ENCODE measurements at places on chromosomes 16 and 17. TPM values are rescaled to one million over a fixed set of nuclear protein-coding genes. Genes with fewer than 3 reads are reported as not detected.
A peak's percentile ranks its signal among the peaks of the same experiment; 100 is the strongest.

DNA sequence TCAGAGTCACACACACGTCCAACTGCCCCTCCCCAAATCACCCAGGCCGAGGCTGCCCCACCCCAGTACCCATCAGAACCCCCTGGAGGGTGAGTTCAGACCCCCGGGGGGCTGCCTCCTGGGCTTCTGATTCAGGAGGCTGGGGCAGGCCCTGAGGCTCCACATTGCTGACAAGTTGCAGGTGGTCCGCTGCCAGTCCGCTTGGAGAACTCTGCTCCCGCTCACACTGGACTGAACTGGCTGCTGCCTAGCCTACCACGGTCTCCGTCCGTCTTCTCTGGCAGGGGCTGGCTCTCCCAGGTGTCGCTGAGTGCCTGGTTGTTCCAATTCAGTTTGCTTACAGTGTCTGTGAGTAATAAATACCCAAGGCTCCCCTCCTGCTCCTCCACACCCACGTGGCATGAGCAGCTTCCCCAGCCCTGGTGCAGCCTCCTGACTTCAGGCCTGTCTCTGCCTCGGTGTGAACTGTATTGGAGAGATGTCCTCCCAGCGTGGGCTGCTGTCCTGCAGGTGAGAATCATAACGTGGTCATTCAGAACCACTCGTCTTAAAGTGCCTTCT lies 163.4 kb downstream of the LAT start:
- no peak for DNase-seq
- H3K4me1 ChIP-seq = peaks cover 41% of the 10 kb centered on the region
- H3K36me3 ChIP-seq = no peaks in the 10 kb centered on the region
- peak overlapping the region; percentile 24 for H3K4me3 ChIP-seq
- H3K27me3 ChIP-seq = no peaks in the 10 kb centered on the region

- no peaks in the 10 kb centered on the region for H3K27me3 ChIP-seq
- no peak overlapping the region for H3K4me3 ChIP-seq
- H3K27ac ChIP-seq = no peak overlapping the region
- no peaks in the 10 kb centered on the region for H3K4me1 ChIP-seq
- H3K36me3 ChIP-seq = no peaks in the 10 kb centered on the region
Observed at GRCh38 chr17:80519091-80519781, 25.4 kb upstream of the RPTOR start.

The HEATR9 gene
- not detected for polyA plus RNA-seq

The DOC2A gene
- polyA plus RNA-seq = not detected

The BHLHA9 gene
- not detected for polyA plus RNA-seq

The SLC9A5 gene
- polyA plus RNA-seq = not detected

The ITGAD gene
- not detected for polyA plus RNA-seq

GRCh38 chr17:22461460-22462145 lies 769.3 kb downstream of the KCNJ18 start:
- H3K27ac ChIP-seq = no peak overlapping the region
- no peak for DNase-seq
- H3K4me1 ChIP-seq = no peaks in the 10 kb centered on the region

DNA sequence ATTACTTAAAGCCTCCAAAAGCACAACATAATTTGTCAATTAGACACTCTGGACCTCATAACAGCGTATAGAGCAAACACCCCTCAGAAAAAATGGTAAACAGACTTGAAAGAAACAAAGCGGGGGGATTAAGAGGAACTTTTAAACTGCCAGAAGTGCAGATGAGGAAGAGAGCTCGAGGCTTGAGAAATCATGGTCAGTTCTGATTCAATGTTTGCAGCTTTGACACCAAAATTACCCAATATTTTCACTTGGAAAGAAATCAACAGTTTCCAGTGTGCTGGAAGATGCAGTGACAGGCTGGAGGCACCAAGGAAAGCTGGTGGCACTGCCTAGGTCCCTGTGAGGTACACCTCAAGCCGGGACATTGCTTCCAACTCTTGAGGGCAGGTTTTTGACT lies 180.9 kb upstream of the TOX3 start:
- no peaks in the 10 kb centered on the region for H3K27me3 ChIP-seq
- DNase-seq = no peak
- no peaks in the 10 kb centered on the region for H3K36me3 ChIP-seq
- no peak overlapping the region for H3K27ac ChIP-seq
- H3K4me3 ChIP-seq = no peak overlapping the region

The ADGRG3 gene
- not detected for polyA plus RNA-seq

DNA sequence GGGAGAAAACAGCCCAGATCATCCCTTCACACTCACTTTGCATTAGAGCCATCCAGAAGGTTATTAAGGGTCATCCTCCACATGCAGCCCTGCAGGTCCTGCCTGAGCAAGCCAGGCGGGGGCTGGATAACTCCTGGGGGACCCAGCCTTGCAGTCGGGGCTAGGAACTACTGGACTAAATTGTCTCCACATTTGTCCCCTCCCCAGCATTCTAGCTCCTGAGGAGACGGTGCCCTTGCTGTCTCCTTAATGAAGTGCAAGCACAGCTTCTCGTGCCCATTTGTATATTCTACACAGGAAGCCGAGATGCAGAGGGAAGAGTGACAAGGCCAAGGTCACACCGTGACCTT lies 185.2 kb downstream of the C16orf95 start:
- no peaks in the 10 kb centered on the region for H3K27me3 ChIP-seq
- H3K36me3 ChIP-seq = no peaks in the 10 kb centered on the region
- H3K27ac ChIP-seq = no peak overlapping the region
- DNase-seq = no peak
- no peaks in the 10 kb centered on the region for H3K4me1 ChIP-seq

- H3K4me1 ChIP-seq = peaks cover 4% of the 10 kb centered on the region
- no peak overlapping the region for H3K4me3 ChIP-seq
- H3K36me3 ChIP-seq = peaks cover 5% of the 10 kb centered on the region
- peak; percentile 37 for DNase-seq
- no peaks in the 10 kb centered on the region for H3K27me3 ChIP-seq
Observed at GRCh38 chr16:546909-547770, 13.1 kb upstream of the PRR35 start.

GRCh38 chr17:8117980-8118768 lies at the start of gene ALOXE3:
Gene ALOXE3, minus strand, starts transcription at chr17:8118514. Its CDS starts 524 bp downstream, at chr17:8117990.
- peaks cover 49% of the 10 kb centered on the region for H3K4me1 ChIP-seq
- peak within 1 kb of the TSS; percentile 75 for H3K27ac ChIP-seq
- DNase-seq = no peak
- H3K36me3 ChIP-seq = no peaks in the 10 kb centered on the region
- H3K27me3 ChIP-seq = peaks cover 22% of the 10 kb centered on the region

The MAP2K6 gene
- polyA plus RNA-seq = 10.3 TPM

DNA sequence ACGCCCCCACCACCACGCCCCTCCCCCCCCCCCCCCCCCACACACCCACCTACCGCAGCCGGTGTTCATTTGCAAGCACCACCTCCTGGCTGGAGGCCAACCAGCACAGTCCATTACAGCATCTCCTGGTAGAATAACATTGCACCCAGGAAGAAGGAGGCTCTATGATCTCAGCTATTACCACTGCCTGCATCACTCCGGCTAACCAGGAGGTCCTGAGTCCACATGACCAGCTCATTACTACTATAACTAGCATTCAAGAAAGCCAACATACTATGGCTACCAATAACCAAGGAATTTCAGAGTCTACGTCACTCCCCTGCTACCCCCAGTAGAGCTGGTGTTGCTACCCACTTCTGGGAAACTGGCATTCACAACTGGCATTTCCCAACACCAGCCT lies 81.1 kb upstream of the ALOX12 start:
- H3K27me3 ChIP-seq = peaks cover 4% of the 10 kb centered on the region
- H3K4me3 ChIP-seq = no peak overlapping the region
- DNase-seq = no peak
- no peak overlapping the region for H3K27ac ChIP-seq
- no peaks in the 10 kb centered on the region for H3K36me3 ChIP-seq

The C16orf86 gene
- 3.9 TPM for polyA plus RNA-seq

- no peak overlapping the region for H3K4me3 ChIP-seq
- H3K4me1 ChIP-seq = peaks cover 4% of the 10 kb centered on the region
Observed at GRCh38 chr17:43952351-43952723, 1.4 kb downstream of the PYY start.

GRCh38 chr17:48002916-48003416 lies 32.1 kb downstream of the CDK5RAP3 start:
- H3K4me3 ChIP-seq = no peak overlapping the region
- peaks cover 5% of the 10 kb centered on the region for H3K27me3 ChIP-seq
- no peaks in the 10 kb centered on the region for H3K4me1 ChIP-seq
- H3K27ac ChIP-seq = no peak overlapping the region
- DNase-seq = no peak
- no peaks in the 10 kb centered on the region for H3K36me3 ChIP-seq

The TOX3 gene
- not detected for polyA plus RNA-seq

The RCVRN gene
- not detected for polyA plus RNA-seq

DNA sequence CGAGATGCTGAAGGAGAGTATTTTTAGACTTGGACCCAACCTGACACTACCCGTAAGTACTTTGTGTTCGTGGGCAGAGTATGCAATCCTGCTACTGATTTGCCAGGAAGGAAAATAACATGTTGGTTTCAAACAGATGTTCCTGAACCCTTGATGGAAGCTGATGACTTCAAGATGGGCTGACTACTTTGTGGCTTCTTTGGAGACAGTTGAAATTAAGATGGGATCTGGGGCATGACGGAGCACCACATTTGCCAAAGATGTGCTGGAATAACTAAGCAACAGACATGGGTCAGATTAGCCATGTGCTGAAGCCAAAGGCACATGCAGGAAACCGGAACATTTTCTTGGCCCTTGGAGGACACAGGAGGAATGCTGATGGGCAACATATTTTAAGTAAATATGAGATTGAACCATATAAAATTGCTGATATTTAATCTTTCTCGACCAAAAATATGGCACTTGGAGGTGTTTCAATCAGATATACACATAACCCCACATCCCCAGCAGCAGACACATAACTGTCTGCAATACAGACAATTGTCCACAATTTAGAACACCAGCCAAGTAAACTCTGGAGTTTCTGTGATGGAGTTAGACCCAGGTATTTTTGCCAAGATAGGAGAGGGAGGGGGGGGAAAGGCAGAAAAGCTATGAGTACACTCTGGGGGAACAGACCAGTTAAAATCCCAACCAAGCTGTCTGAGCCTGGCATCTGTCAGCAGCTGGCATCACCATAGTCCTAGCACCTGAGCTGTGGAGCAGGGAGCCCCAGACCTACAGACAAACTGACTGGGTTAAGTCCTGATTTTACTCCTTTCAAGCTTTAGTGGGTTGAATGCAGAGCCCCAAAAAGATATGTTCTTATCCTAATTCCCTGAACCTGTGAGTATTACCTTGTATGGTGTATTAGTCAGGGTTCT lies 329.4 kb upstream of the CDH5 start:
- H3K36me3 ChIP-seq = no peaks in the 10 kb centered on the region
- H3K27me3 ChIP-seq = no peaks in the 10 kb centered on the region
- no peak for DNase-seq
- no peak overlapping the region for H3K27ac ChIP-seq

DNA sequence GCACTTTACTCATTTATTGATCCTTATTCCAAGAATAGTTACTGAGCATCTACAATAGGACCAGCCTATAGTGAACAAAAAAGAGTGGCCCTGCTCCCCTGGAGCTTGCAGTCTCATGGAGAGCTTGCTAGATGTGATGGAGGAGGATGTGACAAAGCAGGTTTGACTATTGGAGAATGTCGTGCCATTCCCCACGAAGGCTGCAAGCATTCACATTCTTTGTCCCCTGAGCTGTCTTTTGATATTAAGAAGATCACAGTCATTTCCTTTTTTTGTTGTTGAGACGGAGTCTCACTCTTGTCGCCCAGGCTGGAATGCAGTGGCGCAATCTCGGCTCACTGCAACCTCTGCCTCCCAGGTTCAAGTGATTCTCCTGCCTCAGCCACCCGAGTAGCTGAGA lies 115.0 kb upstream of the ADAMTS18 start:
- no peaks in the 10 kb centered on the region for H3K4me1 ChIP-seq
- no peak for DNase-seq
- no peaks in the 10 kb centered on the region for H3K36me3 ChIP-seq
- H3K27me3 ChIP-seq = no peaks in the 10 kb centered on the region
- no peak overlapping the region for H3K4me3 ChIP-seq
- no peak overlapping the region for H3K27ac ChIP-seq

DNA sequence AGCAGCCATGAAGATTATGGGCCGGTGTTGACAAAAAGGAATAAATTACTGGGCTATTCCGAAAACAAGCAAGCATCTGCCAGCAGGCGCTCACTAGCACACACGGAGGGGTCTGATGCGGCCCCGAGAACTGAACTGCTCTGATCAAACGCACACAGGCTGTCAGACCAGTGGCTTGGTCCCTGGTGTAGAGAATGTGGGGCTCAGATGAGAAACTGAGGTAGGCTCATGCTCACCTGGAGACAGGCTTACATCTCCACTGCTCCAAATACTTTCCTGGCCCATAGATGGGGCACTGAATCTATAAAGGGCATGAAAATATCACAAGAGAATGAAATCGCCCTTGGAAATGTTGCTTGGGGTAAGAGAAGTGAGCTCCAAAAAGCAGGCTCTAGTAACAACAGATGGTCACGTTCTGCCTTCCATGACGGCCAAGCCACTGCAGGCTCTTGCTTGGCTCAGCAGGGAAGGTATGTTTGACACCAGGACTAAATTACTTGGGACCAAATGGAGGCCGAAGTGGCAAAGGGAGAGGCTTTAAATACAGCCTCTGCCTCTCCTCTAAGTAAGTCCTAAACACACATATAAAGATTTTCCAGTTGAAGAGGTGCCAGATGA lies 5.4 kb downstream of the ABR start:
- H3K4me1 ChIP-seq = peaks cover 9% of the 10 kb centered on the region
- H3K36me3 ChIP-seq = no peaks in the 10 kb centered on the region
- peaks cover 5% of the 10 kb centered on the region for H3K27me3 ChIP-seq
- H3K4me3 ChIP-seq = no peak overlapping the region

DNA sequence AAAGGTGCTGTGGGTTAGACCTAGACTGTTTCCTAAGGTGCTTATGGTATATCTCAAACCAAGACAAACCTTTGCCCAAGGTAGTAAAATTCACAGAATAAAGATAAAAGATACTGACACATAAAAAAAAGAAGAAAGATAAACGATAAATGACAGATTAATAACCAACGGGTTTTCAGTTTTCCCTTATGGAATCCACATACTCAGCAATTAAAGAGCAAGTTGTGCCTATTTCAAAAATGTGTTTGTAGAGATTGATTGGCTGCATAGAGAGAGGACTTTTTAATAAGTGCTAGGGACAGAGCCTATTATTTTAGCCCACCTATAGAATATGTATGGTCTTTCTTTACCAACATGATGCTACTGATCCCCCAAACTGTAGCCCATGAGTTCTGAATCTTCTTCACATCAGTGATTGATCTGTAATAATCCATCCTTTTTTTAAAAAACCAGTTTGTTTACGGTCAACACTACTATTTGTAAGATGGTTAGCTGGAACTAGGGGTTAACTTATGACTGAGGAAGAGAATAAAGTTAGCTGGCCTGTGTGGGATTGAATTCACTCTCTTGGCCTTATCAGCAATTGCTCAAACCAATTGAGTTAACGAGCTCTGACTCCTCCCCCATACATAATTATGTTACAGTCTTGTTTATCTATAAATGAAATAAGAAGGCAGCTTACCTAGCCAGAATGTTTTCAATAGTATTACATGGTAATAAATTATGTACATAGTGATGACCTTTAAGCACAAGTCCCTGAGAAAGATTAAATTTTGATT lies 53.8 kb downstream of the SNX11 start:
- H3K4me3 ChIP-seq = no peak overlapping the region
- H3K27ac ChIP-seq = no peak overlapping the region
- no peaks in the 10 kb centered on the region for H3K27me3 ChIP-seq

The HOXB9 gene
- not detected for polyA plus RNA-seq

GRCh38 chr17:49928837-49929475 lies 40.0 kb upstream of the DLX4 start:
- DNase-seq = no peak
- H3K27ac ChIP-seq = no peak overlapping the region
- H3K27me3 ChIP-seq = no peaks in the 10 kb centered on the region
- no peaks in the 10 kb centered on the region for H3K36me3 ChIP-seq

Data from CD4-positive, CD25-positive, alpha-beta regulatory T cell (primary cell).